ENCODE measurements at places on chromosomes 5 and 9.

GRCh38 chr5:82987188-82987587 lies 90.0 kb downstream of the TMEM167A start:
- no peak for DNase-seq
- H3K36me3 ChIP-seq: no peaks in the 10 kb centered on the region
- H3K27me3 ChIP-seq: no peaks in the 10 kb centered on the region

GRCh38 chr9:114722081-114722621 lies 40.2 kb upstream of the TEX48 start:
- H3K27ac ChIP-seq: no peak overlapping the region
- peaks cover 13% of the 10 kb centered on the region for H3K27me3 ChIP-seq
- no peak overlapping the region for H3K4me3 ChIP-seq
- DNase-seq: no peak

GRCh38 chr9:91465420-91465819 lies 41.8 kb upstream of the NFIL3 start:
- no peak overlapping the region for H3K27ac ChIP-seq
- no peak for DNase-seq
- H3K36me3 ChIP-seq: no peaks in the 10 kb centered on the region
- no peaks in the 10 kb centered on the region for H3K4me1 ChIP-seq
- H3K27me3 ChIP-seq: peaks cover 13% of the 10 kb centered on the region
- no peak overlapping the region for H3K4me3 ChIP-seq

- no peaks in the 10 kb centered on the region for H3K36me3 ChIP-seq
- no peaks in the 10 kb centered on the region for H3K4me1 ChIP-seq
- H3K4me3 ChIP-seq: no peak overlapping the region
- no peak for DNase-seq
- H3K27me3 ChIP-seq: no peaks in the 10 kb centered on the region
These were observed 252.2 kb downstream of the PIK3R1 start for GRCh38 chr5:68467794-68468193.

DNA sequence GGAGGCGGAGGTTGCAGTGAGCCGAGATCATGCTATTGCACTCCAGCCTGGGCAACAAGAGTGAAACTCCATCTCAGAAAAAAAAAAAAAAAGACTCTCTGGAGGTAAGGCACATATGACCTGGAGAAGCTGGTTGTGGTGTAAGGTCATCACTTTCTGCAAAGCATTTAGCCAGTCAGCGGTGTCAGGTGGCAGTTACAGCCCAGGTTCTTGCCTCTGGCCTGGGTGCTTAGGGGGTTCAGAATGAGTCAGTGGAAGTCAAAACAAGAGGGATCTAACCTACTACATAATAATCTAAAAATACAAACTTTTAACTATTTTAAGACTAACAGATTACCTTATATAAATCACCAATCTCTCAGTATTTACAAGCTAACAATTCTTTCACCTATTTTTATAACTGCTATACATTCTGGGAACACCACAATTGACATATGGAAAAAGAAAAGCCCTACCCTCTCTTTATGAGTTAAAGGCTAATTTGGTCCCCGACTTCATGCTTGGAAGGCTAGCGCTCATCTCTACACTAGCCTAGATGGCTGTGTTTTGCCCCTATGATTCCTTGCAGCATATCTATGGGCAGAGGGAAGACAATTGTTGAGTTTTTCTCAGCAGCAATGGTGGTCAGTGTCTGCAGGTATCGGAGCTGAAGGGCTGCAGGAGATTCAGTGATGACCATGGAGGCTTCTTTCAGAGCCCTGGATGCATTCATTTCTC lies 29.2 kb downstream of the STOM start:
- no peak for DNase-seq
- no peaks in the 10 kb centered on the region for H3K4me1 ChIP-seq
- H3K27me3 ChIP-seq: no peaks in the 10 kb centered on the region
- H3K4me3 ChIP-seq: no peak overlapping the region

GRCh38 chr5:93580927-93581445 lies at the start of gene NR2F1-AS1:
TSS of gene NR2F1-AS1 (minus strand) at chr5:93581219.
- H3K27ac ChIP-seq: no peak within 1 kb of the TSS
- H3K27me3 ChIP-seq: no peaks in the 10 kb centered on the region
- peaks cover 9% of the 10 kb centered on the region for H3K36me3 ChIP-seq

DNA sequence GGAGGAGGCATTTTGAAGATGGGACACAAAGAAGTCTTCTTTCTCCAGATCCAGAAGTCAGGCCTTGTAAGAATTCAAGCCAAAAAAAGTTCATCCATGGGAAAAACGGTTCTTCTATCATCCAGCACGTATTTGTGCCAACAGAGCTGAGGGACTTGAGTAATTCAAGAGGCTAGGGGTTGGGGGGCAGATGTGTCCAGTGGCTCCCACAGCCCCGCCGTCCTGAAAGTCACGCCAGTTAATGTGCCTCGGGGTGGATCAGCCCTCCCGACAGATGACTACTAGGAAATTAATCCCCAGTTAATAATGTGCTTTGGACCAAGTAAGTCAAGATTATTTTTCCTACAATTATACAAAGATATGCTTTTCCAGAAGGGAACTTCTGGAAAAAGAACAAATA lies 23.4 kb downstream of the NREP start:
- no peak overlapping the region for H3K4me3 ChIP-seq
- DNase-seq: no peak
- peaks cover 28% of the 10 kb centered on the region for H3K4me1 ChIP-seq
- H3K27ac ChIP-seq: no peak overlapping the region
- H3K27me3 ChIP-seq: no peaks in the 10 kb centered on the region

DNA sequence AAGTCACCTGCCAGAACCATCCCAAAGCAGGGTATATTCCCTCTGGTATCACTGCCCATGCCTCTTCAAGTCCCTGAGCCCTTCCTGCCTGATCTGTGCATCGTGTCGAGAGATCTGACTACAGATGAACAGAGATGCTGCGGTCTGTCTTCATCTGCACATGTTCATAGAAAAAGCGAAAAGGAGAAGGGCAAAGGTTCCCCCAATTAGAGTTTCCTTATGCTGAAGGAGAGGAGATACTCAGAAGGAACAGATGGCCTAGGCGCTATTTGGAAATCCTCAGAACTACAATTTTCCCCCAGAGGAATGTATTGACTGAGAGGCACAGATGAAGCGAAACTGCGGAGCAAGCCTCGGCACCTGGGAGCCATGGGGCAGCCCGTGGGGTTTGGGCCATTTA lies 170.9 kb downstream of the SEC61B start:
- H3K36me3 ChIP-seq: no peaks in the 10 kb centered on the region
- H3K4me1 ChIP-seq: no peaks in the 10 kb centered on the region
- no peak overlapping the region for H3K4me3 ChIP-seq
- H3K27me3 ChIP-seq: peaks cover 13% of the 10 kb centered on the region
- no peak overlapping the region for H3K27ac ChIP-seq
- DNase-seq: no peak

DNA sequence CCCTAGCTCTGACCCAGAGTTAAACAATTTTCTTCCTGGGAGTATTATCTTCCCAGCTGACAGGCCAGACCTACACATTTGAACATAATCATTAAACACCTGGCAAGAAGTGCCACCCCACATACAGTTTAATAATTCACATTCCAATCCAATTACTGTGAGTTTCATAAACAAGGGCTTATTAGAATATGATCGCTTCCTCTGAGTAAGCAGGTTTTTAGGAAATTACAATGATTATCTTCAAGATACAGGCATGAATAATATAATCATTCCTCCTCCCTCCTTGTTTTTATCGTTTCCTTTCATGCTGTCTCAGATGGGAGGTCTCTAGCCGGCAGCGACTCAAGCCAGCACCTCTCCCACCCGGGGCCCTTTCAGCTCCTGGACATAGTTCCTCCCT lies 15.8 kb upstream of the KIF4B start:
- H3K27ac ChIP-seq: peak overlapping the region; percentile 13
- H3K27me3 ChIP-seq: no peaks in the 10 kb centered on the region

DNA sequence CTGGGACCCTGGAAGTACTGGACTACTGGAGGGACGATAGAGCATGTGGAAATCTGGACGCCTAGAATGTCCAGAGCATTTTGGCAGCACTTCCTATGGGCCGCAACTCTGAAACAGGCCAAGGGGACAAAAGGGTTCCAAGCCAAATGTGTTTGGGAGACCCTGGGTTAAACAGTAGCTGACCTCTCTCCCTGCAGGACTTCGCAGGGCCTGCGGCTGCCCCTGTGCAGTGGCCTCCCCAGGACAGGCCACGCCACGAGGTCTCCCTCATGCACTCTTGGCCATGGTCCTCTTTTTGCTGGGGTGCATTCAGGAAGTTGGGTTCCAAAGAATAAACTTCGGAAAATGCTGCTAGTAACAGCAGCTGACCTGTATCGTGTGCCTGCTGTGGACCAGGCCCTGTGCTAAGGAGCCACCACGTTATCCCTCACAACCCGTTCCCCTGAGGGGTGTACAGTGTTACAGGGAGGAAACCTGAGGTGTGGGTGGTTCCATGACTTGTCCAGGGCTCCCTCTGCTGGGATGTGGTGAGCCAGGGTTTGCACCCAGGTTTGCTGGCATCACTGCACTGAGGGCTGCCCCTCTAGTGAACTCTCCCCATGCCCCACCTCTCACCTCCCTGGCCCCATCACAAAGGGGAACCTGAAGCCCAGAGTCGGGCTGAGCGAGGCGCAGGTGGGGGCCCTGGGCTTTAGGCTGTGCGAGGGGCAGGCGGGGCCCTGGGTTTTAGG lies 79.4 kb downstream of the AMBP start:
- no peaks in the 10 kb centered on the region for H3K36me3 ChIP-seq
- no peak overlapping the region for H3K27ac ChIP-seq
- no peaks in the 10 kb centered on the region for H3K4me1 ChIP-seq
- no peaks in the 10 kb centered on the region for H3K27me3 ChIP-seq
- no peak overlapping the region for H3K4me3 ChIP-seq

GRCh38 chr5:135332519-135333150 lies 66.4 kb downstream of the MACROH2A1 start:
- no peak for DNase-seq
- peaks cover 43% of the 10 kb centered on the region for H3K36me3 ChIP-seq
- no peak overlapping the region for H3K27ac ChIP-seq
- no peak overlapping the region for H3K4me3 ChIP-seq
- no peaks in the 10 kb centered on the region for H3K4me1 ChIP-seq
- H3K27me3 ChIP-seq: no peaks in the 10 kb centered on the region

DNA sequence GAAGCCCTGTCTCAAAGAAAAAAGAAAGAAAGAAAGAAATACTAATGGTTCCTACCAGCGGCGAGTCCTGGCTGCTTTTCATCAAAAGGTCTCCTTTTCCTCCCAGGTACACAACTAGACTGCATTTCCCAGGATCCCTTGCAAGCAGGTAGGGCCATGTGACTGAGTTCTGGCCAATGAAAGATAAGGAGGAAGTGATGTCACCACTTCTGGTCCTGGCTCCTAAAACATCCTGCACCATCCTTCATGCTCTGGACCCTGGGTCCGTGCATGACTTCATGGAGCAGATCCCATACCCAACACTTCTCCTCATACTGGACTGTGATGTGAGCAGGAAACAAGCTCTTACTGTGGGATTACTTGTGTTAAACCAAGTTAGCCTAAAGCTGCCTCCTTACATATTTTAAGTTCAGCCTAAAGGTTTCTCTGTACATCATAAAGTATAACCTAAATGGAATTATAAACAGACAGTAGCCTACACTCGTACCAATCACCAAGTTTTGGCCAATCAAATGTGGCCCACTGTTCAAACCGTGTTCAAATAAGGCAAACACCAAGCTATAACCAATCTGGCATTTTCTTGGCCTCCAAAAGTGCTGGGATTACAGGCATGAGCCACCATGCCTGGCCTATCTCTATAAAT lies 30.2 kb upstream of the FUBP3 start:
- DNase-seq: no peak
- H3K4me3 ChIP-seq: no peak overlapping the region
- H3K27me3 ChIP-seq: peaks cover 8% of the 10 kb centered on the region
- H3K27ac ChIP-seq: no peak overlapping the region

DNA sequence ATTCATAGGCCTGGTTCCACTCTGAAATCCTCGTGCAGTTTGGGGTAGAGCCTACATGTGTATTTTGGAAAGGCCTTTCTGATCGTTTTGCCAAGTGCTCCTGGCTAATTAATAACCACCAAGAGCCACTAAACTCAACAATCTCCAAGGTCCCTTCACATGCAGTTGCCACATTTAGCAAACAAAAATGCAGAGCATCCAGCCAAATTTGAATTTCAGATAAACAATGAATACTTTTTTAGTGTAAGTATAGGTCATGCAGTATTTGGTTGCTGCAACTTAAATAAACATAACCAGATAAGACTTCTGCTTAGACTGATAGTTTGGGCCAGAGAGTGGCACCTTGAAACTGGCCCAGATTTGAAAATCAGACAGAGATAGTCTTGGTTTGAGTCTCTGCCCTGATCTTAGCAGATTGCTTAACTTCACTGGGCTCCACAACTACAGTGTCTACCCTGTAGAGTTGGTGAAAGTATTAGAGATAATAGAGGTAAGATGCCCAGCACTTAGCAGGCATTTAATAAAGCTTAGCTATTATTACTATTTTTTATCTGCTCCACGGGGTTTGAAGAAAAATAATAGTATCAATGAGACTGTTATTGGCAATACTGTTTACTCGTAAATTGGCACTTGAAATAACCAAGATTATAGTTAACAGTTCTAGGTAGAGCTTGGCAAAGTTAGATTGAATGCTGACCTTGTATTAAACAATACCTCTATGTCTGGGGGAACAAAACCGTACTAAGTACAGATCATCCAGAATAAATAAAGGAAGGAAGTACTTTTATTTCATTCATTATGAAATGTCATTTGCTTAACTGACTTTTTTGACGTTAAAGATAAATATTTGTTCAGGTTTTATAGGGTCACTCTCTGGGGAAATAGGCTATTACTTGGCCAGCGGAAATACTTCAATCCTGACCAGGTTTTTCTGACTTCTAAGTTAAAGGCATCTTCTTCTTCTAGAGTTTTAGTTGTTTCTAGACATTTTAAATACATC lies 274.8 kb downstream of the DOCK8 start:
- DNase-seq: no peak
- no peak overlapping the region for H3K4me3 ChIP-seq
- no peaks in the 10 kb centered on the region for H3K27me3 ChIP-seq
- no peaks in the 10 kb centered on the region for H3K36me3 ChIP-seq

DNA sequence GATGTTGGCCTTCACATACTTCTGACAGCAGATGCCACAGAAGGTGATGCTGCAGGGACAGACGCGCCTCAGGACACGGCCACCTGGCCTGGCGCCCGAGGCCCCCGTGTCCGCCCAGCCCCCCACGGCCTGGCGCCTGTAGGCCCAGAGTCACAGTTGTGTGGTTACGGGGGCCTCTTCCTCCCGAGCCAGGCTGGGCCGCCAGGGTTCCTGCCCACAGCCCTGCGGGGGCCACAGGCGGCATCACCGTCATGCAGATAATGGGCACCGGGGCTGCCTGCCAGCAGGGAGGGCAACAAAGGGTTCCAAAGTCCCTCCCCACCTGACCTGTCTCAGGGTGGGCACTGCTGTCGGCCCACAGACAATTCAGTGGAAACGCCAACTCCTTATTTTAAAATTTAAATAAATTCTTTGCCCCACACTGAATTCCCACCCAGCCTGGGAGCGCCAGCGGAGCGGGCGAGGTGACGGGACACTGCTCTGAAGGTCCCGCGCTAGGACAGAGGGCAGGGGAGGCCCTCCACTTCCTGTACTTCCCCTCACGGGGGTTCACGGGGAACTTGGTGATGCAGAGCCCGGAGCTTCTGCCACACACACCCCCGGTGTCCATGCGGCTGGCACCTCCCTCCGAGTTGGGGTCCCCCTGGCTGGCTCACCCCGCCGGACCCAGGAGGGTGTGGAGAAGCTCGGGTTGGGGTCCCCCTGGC lies 40.6 kb downstream of the EXOC3 start:
- no peak overlapping the region for H3K27ac ChIP-seq
- H3K4me3 ChIP-seq: no peak overlapping the region
- DNase-seq: no peak
- peaks cover 9% of the 10 kb centered on the region for H3K36me3 ChIP-seq
- H3K27me3 ChIP-seq: peaks cover 2% of the 10 kb centered on the region
- H3K4me1 ChIP-seq: no peaks in the 10 kb centered on the region

GRCh38 chr5:156147944-156148285 lies 179.0 kb upstream of the SGCD start:
- no peaks in the 10 kb centered on the region for H3K36me3 ChIP-seq
- no peak for DNase-seq
- no peaks in the 10 kb centered on the region for H3K27me3 ChIP-seq
- H3K4me3 ChIP-seq: no peak overlapping the region
- no peak overlapping the region for H3K27ac ChIP-seq

All from Calu3 (cell line).